ENCODE measurements at places on chromosomes 6 and 20. TPM values are rescaled to one million over a fixed set of nuclear protein-coding genes. Genes with fewer than 3 reads are reported as not detected.

Gene SLC17A3
- not detected for total RNA-seq

Gene ATXN1
- total RNA-seq, result 6.2 TPM

Gene PTCRA
- not detected for total RNA-seq

Gene CTAGE9
- total RNA-seq, result not detected

Gene CFAP61
- not detected for total RNA-seq

Gene BPI
- not detected for total RNA-seq

Gene LGSN
- not detected for total RNA-seq

Gene TFAP2C
- total RNA-seq, result 7.3 TPM
